ENCODE measurements at places on chromosomes 1 and 21. TPM values are rescaled to one million over a fixed set of nuclear protein-coding genes. Genes with fewer than 3 reads are reported as not detected.
A peak's percentile ranks its signal among the peaks of the same experiment; 100 is the strongest.

- no peak for DNase-seq
These were observed 71.1 kb downstream of the ZSWIM5 start for GRCh38 chr1:45135316-45135715.

CNKSR1 gene
- 2.6 TPM for total RNA-seq

FMO2 gene
- total RNA-seq: not detected

DNA sequence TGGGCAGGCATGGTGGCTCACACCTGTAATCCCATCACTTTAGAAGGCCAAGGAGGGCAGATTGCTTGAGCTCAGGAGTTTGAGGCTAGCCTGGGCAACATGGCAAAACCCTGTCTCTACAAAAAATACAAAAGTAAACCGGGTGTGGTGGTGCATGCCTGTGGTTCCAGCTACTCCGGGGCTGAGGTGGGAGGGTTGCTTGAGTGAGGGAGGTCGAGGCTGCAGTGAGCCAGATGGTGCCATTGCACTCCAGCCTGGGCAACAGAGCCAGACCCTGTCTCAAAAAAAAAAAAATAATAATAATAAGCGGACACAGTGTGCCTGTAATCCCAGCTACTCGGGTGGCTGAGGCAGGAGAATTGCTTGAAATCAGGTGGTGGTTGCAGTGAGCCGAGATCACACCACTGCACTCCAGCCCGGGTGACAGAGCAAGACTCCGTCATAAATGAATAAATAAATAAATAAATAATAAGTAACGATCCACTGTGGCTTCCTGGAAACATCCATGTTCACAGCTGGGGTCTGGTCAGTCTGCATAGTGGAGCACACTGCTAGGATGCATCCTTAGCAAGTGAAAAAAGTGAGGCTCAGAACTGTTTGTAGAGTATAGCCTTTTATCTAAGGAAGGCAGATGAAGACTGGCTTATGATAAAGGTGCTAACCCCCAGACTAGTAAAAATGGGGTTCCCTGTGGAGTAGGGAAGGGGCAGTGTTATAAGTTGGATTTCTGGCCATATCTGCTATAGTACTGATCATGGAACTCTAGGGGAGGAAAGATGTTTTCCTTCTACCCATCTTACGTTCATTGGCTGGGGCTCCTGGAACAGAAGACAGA, 15.7 kb downstream of the PKNOX1 start:
- DNase-seq: no peak

DNA sequence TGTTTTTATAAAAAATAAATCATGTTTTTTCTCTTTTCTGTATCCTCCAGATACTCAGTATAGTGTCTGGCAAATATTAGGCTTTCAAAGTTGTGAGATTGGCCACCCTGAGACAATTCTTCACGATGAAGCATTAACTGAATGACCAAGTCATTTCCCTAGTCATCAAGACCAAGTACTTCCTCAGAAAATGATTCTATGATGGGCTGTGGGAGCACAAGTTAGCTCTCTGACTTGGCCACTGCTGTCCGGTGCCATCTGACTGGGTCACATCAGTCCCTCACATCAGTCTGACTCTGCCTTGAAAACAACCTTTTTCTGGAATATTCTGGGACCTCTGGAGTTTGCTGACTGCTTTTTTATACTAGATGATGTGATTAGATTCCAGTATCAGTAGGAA, 13.5 kb upstream of the YRDC start:
- DNase-seq: no peak

DNA sequence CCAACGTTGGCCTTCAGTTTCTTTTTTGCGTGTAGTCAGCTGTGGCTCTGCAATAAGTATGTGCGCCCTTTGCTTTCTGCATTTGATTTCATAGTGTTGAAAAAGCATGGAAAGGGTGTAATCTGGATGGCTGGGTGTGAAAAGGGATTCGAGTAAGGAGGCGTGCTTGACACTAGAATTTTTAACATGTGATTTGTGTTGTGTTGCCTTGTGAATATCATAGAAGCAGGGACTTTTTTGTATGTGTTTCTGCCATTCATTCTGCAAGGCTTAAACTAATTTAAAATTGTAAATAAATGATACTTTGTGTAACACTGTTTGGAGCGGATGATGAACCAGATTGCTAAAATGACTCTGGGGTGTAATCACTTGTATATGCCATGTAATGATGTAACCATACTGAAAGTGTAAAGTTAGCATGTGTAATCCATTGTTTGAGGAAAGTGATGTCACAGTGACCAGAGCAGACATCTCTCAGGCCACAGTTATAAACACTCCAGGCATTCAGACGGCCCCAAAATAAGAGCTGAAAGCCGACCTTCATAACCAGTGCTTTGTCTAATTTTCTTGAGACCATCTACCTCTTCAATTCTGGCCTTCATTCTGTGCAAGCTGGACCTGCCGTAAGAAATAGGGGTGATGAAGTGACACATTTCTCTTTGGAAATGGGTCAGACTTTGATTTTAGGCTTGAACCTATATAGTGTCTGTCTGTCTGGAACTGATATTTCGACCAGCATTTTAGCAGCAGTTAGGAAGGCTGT, 618 bp downstream of the SH3BGR start:
- DNase-seq: peak; percentile 62

GRCh38 chr1:44037154-44037553, 5.9 kb upstream of the SLC6A9 start:
- DNase-seq: no peak

GRCh38 chr1:93042187-93043056, 36.7 kb upstream of the MTF2 start:
- no peak for DNase-seq

DNA sequence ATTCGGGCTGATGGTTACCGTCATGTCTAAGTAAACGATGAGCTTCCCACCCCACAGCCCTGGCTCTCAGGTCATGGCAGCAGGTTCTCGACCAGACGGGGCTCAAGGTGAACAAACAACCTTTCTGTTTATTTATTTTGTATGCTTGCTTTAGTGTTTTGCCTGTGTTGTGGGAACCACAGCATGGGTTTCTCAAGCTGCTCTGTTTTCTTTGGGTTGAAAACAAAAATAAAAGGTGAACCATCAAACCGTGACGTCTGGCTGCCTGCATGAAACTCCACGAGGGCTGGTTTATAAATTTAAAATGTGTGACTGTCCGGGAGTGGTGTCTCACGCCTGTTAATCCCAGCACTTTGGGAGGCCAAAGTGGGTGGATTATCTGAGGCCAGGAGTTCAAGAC, 28.0 kb downstream of the TMEM51 start:
- DNase-seq: no peak

GRCh38 chr21:23496729-23497128, 2110.6 kb downstream of the MRPL39 start:
- no peak for DNase-seq

DNA sequence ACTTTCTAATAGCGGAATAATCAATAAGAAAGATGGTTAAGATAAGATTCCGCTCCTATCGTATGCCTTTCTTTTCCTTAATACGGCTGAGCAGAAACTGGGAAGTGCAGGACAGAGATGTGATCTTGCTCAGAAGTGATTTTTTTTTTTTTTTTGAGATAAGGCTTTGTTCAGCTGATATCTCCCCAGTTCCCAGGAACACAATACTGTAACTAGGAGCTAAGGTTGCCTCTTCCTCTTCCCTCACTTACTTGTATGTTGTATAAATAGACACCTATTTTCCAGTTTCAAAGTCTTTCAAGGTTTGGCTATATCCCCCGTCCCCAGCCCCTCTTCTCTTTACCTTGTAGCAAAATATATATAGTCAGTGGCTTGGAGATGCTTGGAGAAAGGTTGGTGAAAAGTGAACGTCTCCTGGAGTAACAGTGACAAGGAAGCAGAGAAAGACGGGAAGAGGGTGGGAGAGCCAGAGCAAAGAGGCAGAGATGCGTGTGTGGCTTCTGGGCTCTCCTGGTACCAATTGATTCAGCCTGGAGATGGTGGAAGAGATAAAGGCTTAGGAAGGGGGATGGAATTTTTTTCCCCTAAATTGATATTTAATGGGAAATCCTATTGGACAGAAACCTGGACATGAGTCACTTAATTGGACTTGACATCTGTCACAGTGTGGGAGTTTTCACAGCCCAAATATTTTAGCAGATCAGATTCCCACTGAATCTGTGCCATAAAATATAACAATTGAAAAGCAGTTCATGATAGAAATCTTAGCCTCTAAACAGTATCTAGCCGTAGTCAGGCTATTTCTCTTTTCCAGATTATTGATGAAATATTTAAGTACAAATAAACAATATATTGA, at the start of gene NHLH2:
TSS of gene NHLH2 (minus strand) at position 522 of the 856 bp plus-strand sequence. CDS start 2,754 bp downstream, outside the sequence.
- DNase-seq: no peak

DNA sequence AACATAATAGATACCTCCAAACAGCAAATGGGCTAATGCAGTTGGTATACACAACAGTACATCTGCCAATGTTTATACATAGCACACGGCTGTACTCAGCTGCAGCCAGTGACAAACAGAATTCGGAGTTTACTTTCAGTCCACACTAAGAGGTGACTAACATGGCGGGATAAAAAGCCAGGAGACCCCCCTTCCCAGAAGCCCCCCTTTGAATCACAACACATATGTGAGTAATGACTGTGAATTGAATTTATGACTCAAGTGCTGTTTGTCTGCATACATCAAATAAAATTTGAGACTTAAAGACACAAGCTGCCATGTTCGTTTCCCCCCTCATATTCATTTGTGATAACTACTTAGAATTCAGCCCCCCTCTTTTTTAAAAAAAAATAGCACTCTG, 113.2 kb downstream of the RUNX1 start:
- DNase-seq: no peak

DNA sequence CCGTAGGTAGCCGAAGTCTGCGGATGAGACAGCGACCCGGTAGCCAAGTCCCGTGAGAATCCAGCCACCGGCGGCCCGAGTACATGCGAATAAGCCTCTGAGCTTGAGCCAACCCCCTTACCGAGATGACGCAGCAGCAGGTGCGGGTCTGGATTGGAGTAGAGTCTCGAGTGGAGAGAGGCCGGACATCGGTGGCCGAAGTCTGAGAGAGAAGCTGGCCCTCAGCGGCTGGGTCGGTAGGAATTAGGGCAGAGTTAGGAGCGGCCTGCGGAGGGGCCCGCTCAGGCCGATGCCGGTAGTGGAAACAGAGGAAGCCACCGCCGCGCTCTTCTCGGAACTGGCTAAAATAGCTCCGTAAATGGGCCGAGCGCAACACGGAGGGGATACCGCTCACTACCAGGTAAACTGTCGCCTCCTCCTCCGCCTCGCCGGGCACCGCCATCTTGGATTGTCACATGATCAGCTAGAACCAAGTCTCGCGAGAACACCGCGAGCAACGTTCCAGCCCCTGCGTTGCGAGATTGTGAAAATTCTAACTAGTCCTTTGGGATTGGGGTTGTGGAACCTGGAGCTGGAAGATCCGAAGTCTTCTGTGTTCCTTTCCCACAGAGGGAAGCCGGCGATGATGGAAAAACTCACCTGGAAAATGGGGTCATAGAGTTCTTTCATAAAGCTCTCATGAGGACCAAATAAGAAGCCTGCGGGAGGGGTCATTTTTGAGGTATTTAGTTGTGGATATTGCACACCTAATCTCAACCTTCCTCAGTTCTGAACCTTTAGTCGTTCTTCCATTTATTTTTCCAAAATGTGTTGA, at the start of gene GPATCH3:
TSS of gene GPATCH3 (minus strand) at position 467 of the 814 bp plus-strand sequence. CDS start at position 442, 25 bp downstream.
- peak; percentile 98 for DNase-seq

CR1 gene
- total RNA-seq: 0.16 TPM

DNA sequence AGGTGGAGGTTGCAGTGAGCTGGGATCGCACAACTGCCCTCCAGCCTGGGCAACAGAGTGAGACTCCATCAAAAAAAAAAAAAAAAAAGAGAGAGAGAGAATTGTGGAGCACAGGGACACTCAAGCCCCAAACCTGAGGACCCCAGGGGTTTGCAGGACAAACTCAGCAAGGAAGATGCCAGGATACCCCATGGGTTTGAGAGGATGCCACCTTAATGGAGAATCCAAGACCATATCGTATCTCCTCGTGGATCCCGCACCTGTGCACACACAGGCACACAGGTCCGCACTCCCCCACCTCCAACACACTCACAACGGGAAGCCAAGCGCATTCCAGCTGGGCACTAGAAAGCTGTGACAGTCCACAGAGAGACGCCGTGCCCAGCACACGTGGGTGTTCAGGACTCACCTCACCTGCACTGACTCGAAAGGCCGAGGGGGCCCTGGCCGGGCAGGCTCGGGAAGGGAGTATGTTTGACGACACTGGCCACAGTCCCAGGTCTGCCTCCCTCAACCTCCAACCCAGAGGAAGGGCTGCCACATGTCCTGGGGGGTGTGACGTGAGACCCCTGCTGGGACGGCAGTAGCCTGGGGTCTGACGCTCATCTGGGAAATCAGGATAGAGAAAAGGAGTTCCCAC, 11.1 kb downstream of the CHD5 start:
- no peak for DNase-seq

DNA sequence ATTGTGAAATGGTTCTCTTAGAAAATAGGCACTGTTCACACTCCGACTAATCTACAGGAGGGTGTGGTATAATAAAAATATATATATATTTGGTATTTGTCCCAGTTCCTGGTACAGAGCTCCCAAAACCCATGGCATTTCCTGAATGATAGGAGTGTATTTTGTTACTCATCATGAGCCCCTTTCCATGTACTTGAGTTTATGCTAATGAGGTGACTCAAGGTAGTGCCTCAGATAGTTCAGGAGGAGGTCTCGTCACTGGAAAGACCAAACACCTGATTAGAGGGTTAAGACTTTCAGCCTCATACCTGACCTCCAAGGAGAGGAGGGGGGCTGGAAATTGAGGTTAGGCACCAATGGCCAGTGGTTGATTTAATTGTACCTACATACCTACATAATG, 57.9 kb downstream of the TTC3 start:
- no peak for DNase-seq

GRCh38 chr1:77543822-77544448, 138.5 kb downstream of the ZZZ3 start:
- DNase-seq: no peak

- DNase-seq: peak; percentile 45
These were observed 43.2 kb downstream of the ELK4 start for GRCh38 chr1:205588636-205589035.

DNA sequence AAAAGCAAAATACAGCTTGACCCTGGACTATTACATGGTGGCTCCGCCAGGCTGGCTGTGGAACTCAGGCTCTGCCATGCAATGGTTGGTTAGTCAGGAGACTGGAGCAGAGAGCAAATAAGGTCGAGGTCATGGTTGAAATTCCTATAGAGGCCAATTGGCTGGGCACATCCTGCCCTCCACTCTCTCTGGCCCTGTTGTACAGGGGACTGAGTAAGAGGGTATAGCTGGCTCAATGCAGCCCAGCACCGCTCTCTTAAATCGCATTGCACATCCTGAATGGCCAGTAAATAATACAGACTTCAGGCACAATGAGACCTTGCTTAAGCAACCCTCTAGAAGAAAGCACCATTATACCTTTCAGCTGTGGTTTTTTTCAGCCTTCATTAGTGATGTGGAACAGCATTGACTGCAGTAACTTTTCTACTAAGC, 59.3 kb upstream of the PPP2R5A start:
- no peak for DNase-seq

GRCh38 chr1:211336161-211336560, 9.5 kb downstream of the TRAF5 start:
- no peak for DNase-seq

LCE1D gene
- not detected for total RNA-seq

Data from SJCRH30 (cell line).